Jurkat, Clone E6-1 (cell line): ENCODE measurements at places on chromosomes 1 and 21.

- DNase-seq: no peak
These were observed 23.7 kb downstream of the KCNJ15 start for GRCh38 chr21:38280454-38280853.

- no peak for DNase-seq
These were observed 2.3 kb downstream of the RHOU start for GRCh38 chr1:228737601-228738041.

GRCh38 chr1:69967245-69967766 is 238.1 kb downstream of the LRRC40 start:
- DNase-seq: no peak

DNA sequence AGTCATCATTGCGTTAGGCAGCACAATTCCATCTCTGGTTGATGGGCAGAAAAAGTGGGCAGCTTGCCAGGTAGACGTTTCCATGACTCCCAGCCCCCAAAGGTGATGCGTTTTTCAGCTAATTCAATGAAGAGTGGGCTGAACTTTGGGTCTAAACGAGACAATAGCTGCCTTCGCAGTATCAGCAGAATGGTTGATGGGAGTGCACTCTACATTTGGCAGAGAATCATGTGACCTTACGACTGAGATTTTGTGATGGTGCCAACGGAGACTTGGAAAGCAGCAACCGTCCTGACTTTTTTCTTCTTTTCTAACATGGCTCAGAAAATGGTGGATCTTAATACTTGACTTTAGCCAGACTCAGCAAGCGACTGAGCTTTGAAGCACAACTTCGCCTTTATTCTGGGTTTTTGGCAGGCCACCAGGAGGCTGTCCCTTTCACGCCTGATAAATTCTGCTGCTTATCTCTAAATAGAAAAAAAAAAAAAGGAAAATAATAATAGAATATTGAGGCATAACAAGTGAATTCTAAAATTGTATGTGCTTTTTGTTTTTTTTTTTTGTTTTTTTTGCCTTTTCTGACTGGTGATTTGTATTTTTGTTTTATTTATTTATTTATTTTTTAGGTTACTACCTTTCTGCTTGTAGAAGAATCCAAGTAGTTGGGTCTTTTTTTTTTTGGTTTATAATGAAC is 804.8 kb downstream of the USP25 start:
- no peak for DNase-seq

DNA sequence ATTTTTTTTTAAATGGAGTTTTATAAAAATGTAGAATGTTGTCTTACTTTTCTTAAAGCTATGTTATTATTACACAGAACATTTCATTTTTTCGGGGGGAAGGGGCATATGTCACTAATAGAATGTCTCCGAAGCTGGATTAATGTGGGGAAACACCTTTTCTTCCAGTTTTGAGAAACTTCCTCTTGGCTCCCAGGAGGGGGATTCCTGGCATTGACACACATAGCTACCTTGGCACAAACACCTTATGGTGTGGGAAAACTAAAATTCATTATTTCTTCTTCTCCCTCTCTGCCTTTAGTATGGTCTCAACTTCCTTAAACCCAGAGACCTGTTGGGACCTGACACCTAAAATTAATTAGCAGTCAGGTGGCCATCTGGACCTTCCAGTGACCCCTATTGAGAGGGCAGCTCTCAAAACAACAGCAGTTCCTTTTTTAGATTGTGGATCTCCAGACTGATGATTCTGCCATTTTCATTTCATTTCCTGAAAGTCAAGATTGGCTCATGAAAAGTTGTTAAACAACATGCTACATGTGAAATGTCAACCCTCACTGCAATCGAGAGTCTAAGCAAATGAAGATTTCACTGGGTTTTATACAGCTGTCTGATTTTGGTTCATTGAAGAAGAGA is 70.1 kb upstream of the EDEM3 start:
- DNase-seq: no peak

- DNase-seq: no peak
These were observed 1.1 kb downstream of the AGTRAP start for GRCh38 chr1:11736746-11737639.

GRCh38 chr1:62397301-62397700 is 39.5 kb upstream of the USP1 start:
- no peak for DNase-seq

- no peak for DNase-seq
These were observed 39.2 kb downstream of the KCNAB2 start for GRCh38 chr1:6084781-6085495.

- no peak for DNase-seq
These were observed 430.1 kb upstream of the ESRRG start for GRCh38 chr1:217153361-217153760.

GRCh38 chr1:223264983-223265908 is 98.7 kb downstream of the SUSD4 start:
- DNase-seq: no peak

GRCh38 chr1:8598060-8598724 is 219.2 kb downstream of the RERE start:
- no peak for DNase-seq

GRCh38 chr1:246526915-246527314 is 19.8 kb upstream of the SMYD3 start:
- no peak for DNase-seq

DNA sequence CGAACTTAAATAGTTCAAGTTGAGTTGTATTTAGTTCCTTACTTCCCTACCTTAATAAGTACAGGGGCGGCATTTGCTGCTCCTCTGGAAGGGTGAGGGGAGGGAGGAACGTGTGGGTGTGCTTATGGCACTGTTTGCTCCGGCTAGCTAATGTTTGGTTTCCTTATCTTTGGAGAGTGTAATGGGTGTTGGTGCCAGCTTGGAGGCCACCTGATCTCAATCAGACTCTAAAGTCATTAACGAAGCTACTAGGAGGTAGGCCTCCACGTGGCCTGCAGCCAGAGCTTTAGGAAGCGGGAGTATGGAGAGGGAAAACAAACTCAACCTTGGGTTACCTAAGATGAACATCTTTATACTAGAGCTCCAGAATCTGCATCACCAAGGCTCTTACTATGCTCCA is 43.0 kb upstream of the RAP1A start:
- no peak for DNase-seq

GRCh38 chr21:32916522-32917099 is 109.1 kb upstream of the OLIG2 start:
- DNase-seq: peak; percentile 33

DNA sequence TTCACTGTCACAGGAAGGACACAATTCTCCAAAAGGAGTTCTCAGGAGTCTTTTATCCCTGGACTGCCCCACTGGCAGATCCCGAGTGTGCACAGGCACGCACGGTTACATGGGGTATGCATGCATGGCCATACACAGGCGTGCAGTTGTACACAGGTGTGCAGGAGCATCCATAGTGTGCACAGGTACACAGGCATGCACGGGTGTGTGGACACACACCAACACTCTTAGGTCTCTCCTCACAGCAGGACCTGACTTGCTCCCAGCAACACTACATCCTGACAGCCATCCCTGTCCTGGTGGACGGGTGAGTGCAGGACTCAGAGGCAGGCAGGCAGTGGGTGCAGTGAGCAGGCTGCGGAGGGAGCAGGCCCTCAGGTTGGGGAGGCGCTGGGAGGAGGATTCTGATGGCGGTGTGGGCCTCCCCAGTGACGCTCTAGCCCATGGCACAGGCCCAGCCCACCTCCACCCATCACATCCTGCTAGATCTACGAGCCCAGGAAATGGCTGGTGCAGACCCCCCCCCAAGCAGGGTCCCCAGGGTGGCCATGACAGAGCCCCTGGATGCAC is 28.4 kb downstream of the SLC19A1 start:
- no peak for DNase-seq

DNA sequence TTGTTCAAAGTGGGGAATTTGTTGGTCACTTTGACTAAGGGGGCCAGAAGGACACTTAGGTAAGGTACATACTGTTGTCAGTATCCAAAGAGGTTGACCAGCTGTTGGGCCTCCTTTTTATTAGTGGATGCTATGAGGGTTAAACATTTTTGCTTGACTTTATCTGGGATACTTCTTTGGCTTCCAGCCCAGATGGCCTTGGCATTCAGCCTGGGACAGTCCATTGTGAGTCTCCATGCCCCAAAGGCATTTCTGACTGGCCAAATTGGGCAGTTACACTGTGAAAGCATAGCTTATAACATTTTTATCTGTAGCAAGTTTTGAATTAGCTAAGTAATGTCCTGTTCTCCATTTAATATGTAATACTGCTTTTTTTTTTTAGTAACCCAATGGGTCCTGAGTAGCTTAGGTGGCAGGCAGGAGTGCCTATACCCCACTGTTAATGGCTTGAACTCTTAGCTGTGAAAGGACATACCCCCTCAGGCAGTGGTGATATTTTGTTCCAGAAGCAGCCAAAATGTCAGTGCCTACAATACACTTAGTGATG is 35.4 kb upstream of the CD1D start:
- DNase-seq: no peak

DNA sequence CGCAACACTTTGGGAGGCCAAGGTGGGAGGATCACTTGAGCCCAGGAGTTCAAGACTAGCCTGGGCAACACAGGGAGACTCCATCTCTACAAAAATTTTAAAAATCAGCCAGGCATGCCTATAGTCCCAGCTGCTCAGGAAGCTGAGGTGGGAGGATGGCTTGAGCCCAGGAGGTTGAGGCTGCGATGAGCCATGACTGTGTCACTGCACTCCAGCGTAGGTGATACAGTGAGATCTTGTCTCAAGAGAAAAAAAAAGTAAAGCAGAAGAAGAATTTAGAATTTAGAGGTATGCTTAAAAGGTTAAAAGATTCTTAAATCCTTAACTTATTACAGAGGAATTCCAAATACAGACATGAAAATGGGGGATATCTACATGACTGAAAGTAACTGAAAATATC is 79.5 kb downstream of the SMYD3 start:
- no peak for DNase-seq

DNA sequence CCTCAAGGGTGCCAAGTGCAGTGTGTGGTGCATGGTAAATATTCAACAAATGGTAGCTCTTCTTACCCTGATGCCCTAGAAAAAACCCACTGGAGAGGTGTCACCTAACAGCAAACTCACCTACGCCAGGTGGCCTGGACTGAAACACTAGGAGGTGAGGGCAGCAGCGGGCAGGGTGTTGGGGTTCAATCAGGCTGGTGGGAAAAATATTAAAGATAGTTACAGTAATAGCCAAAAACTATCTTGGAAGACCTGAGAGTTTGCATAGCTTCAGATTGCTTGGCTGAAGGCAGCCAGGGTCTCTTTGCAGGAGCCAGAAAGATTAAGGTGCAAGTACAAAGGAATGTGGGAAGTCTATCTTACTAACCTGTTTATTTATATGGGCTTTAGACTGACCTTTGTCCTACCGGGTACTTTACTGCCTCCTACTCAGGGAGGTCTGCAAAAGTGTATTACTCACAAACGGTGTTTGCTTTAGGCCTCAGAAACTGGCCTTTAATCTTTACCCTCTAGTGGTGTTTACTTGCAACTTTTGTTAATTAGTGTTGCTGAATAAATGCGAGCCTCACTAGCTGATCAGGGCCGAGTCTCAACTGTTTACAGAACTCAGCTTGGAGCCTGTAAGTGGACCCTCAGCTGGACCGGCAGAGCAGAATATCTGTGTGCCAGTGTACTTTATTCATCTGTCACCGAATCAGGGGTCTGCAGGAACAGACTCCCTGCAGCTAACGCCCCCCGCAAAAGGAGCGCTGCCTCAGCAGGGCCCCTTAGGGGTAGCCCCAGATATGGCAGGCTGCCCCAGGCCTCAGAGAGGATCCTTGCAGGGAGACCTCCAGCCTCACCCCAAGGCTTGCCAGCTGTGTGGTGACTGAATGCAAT is 63.9 kb downstream of the SYF2 start:
- DNase-seq: no peak

DNA sequence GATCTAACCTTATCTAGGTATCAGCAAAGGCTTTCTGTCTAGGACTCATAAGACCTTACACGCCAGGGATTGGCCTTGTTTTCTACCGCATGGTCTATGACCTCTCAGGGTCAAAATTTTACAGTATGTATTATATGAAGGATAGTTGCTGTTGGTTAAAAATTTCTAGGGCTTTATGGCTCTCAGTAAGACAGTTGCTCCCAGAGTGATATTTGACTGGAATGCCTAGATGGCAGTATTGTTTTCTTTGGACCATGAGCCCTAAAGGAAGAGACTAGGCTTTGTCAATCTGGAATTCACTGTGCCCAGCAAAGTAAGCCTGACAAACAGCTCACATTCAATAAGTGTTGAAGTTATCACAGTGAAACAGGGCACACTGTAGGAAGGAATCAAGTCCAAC is 37.6 kb downstream of the C1orf87 start:
- no peak for DNase-seq

DNA sequence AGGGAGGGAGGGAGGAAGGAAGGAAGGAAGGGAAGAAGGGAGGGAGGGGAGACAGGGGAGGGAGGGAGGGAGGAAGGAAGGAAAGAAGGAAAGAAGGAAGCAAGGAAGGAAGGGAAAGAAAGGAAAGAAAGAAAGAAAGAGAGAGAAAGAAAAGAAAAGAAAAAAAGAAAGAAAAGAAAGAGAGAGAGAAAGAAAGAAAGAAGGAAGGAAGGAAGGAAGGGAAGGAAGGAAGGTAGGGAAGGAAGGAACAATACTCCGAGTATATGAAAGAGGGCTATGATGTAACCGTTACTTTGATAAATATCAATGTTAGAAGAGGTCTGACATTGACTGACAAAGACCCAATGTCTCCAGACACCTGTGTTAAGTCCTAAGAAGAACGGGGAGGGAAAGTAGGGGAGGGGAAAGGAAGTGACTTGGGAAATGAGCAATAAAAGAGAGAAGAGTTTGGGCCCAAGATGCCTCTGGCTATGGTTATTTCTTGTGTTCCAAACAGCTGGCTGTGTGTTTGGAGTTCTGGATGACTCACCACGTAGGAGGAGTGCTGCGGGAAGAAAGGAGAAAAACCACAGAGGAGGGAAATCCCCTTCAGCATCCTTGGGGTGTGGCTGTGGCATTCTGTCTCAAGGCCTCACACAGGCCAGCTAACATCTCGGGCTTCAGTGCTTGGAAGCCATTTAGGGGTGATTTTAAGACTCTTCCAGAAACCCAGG is 37.0 kb upstream of the RXRG start:
- DNase-seq: no peak

DNA sequence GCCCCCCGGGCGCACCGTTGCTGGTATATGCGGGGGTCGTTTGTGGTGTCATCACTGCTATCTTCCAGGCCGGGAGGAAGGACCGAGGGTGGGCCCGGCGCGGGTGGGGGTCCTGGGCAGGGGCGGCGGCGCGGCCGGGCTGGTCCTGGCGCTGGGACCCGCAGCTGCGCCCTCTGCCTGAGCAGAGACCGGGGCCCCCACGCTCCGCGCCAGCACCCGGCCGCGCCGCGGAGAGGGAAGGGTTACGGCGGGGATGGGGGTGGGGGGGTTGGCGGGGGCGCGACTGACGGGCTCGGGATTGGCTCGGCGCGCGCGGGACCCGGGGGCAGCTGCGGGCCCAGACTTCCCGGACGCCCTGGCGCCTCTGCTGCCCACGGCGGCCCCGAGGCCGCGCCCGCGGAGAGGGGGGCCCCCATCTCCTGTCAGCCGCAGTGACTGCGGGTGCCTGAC is 13.8 kb upstream of the SAMD11 start:
- no peak for DNase-seq

- peak; percentile 39 for DNase-seq
These were observed 9.6 kb upstream of the POU2F1 start for GRCh38 chr1:167210966-167211674.

DNA sequence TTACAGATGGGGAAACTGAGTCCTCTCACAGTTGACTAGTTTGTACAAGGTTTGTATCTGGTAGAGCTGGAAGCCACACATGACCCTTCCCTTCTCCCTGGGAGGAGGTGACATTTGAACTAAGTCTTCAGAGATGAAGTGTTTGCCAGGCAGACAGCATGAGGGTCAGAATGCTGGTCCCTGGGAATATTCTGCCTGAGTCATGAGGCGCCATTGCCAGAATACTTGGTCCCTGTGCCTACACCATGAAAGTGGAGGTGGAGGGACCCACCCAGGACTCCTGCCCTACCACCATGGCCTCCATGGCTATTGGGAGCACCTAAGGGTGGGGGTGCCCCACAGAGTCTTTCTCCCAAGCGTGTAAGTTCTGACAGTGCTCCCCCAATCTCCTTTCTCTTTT is 7.0 kb downstream of the RPS6KA1 start:
- DNase-seq: no peak
